ENCODE measurements at places on chromosomes 5 and 9. TPM values are rescaled to one million over a fixed set of nuclear protein-coding genes. Genes with fewer than 3 reads are reported as not detected.

DNA sequence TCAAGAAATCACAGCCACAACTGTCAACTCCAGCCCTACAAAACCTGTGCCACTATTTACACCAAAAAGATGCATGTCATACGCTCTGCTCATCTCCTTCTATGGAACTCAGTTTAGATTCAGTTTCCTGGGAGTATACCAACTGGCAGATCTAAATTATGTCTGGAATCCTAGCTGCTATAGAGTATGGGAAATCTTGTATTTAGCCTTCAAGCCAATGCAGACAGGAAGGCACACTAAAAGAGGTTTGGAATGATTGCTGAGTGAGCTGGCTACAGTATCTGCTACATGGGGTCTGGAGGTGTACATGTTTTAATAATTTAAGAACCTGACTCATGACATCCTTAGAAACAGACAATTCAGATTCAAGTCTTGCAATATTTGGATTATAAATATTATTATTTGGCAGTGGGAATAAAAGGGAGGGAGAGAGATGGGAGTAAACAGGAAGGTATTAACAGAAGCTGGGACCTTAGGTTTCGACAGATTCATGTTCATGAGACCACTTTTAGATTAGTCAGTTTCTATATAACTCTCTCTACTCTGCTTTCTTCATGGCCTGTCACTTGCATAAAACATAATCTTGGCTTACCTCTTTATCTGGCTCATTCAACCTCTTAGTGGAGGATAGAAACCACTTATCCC, 178.8 kb upstream of the HAPLN1 start:
- DNase-seq = no peak

DNA sequence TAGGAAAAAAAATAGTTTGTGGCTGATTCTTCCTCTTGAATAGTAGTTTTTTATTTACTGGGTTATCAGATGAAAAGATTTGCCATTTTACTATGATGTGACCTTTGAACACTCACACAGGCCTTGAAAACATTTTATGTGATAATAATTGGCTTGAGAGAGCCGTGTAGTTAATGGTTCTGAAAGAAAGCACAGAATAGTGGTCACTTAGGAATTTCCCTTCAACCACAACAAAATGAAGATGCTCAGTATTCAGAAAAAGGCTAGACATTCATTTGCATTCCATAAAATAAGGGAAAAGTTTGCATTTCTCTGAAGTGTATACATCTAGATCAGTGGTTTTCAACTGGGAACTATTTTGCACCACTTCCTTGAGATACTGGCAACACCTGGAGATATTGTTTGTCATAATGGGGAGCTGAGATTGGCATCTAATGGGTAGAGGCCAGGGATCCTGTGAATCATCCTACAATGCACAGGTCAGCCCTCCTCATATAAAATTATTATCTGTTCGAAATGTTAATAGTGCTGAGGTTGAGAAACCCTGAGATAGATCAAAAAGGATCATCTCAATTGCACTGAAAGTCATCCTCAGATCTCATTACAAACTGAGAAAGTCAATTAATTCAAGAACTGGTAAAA, 446.4 kb upstream of the CCNG1 start:
- DNase-seq = no peak

- DNase-seq = no peak
Measured at GRCh38 chr5:97192580-97193354, 9.7 kb upstream of the RIOK2 start.

- no peak for DNase-seq
Measured at GRCh38 chr5:176542596-176543427, 5.6 kb upstream of the RNF44 start.

PFN3 gene
- not detected for total RNA-seq

HRCT1 gene
- total RNA-seq = not detected

CRB2 gene
- total RNA-seq = not detected
